ENCODE measurements at places on chromosomes 3 and 15.

DNA sequence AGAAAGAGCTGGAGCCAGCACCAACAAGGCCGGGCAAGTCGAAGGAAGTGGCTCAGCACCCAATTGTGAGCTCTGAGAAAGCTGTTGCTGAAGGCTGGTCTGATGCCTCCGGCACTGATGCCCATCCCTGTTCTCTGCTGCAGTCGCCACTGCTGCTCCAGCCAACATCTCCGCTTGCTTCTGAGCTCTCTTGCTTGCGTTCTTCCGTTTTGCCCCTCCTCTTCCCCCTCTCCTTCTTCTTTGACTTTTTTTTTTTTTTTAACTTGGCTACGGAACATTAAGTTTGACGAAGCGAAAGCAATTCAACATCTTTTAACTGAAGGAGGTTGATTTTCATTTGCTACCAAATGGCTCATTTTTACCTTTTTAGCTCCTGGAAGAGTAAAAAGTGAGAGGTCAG, 442.9 kb downstream of the MCTP2 start:
- DNase-seq = no peak

- DNase-seq = no peak
Observed at GRCh38 chr3:180265551-180265950, 228.8 kb upstream of the PEX5L start.

DNA sequence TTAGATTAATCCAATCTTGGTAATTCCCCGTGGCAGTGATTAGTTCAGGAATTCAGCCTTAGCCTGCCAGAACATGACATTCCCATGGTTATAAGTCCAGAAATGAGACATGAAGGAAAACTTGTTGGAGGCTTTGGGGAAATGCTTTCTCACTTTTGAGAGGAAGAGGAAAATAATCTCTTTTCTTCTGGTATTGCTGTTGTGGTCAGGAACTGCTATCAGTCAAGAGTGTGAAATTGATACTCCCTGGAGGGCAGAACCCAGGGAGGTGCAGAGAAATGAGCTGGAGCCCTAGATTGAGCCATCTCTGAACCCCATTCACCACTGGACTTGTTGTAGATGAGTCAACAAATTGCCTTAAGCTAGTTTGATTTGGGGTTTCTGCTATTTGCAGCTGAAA, 38.6 kb upstream of the APH1B start:
- no peak for DNase-seq

- DNase-seq = no peak
Observed at GRCh38 chr15:88174571-88174970, 82.0 kb downstream of the NTRK3 start.

GRCh38 chr15:68333775-68334470, 56.4 kb downstream of the FEM1B start:
- DNase-seq = no peak

- no peak for DNase-seq
Observed at GRCh38 chr3:124276133-124276532, 284.2 kb upstream of the ROPN1 start.

GRCh38 chr3:52277071-52277964, 1.1 kb downstream of the WDR82 start:
- DNase-seq = peak; percentile 60

- no peak for DNase-seq
Observed at GRCh38 chr15:46344915-46345314, 710.1 kb downstream of the SQOR start.

DNA sequence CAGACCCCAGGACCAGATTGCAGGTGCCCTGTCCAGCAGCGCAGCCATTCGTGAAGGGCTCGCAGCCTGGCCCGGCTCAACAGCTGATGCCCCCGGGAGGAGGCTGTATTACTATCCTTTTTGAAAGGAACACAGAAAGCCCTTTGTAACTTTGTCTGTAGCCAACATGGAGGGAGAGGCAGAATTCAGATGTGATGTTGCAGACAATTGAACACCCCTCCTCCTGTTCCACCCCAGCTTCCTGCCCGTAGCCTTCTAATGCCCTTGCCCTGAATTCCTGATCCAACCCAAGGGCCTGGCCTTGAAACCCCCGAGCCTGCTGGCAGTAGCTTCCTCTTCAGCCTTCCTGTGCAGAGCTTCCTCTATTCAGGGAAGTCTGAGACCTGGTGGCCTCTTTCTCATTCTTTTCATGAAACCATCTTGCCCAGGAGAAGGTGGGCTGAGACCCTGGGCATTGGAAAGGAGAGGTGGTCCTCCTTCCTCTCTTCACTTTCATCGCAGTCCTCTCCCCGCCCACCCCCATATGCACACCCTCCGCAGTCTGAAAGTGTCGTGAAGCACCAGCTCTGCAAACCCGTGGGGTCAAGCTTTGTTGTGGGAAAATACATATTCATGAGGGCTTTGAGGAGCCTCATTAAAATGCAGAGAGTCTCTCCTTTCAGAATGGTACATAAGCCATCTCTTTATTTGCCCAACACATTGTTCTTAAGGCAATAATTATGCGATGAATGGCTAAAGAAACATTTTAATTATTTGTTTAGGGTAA, 109.2 kb downstream of the APBA2 start:
- no peak for DNase-seq

DNA sequence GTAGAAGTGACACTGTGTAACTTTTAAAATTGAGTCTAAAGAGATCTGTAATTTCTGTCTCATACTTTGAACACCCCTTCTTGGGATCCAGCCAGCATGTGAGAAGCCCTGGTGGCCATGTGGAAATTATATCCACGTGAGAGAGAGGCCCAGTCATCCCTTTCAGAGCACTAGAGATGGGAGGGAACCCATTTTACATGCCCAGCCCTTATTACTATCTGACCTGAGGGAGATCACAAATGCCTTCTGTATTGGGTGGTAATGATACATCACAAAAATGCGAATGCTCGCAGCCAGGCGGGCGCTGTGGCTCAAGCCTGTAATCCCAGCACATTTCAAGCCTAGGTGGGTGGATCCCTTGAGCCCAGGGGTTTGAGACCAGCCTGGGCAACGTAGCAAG, 27.3 kb upstream of the TRAK1 start:
- DNase-seq = no peak

GRCh38 chr3:133479895-133480669, 80.2 kb downstream of the BFSP2 start:
- DNase-seq = no peak

DNA sequence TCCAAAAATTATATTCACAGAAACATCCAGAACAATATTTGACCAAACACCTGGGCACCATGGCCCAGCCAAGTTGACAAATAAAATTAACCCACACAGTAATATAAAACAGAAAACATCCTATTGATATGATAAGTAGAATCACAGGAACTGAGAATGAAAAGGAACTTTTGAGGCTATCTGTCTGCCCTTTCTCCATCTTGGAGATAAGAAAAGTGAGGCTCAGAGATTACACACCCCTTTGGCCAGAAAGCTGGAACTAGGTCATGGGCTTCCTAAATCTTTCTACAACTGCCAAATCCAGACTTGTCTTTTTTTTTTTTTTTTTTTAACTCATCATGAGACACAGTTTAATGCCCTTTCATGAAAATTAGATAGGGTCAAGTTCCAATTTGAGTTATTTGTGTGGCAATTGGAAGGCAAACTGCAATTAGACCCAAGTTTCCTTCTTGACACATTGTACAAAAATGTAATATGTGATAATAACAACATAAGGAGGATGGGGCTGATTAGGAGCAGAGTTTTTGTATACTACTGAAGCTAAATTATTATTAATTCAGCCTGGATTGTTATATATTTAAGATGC, 137.2 kb downstream of the RPL22L1 start:
- DNase-seq = no peak

DNA sequence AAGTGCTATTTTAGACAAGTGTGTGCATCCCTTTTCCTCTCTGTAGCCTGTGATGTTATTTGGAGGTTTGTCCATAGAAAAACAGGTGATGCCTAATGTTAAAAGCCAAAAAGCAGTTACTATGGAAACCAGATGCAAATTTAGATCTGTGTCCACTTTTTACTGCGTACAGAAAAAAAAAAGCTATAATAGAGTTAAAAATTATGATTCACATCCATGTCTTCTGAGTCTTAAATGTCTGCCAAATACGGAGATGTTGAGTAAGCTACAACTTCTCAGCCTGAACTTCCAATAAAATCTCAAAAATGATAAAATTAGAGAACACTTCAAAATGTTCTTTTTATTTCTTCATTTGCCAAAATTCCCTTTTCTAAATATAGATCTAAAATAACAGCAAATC, 74.2 kb upstream of the GAP43 start:
- no peak for DNase-seq

DNA sequence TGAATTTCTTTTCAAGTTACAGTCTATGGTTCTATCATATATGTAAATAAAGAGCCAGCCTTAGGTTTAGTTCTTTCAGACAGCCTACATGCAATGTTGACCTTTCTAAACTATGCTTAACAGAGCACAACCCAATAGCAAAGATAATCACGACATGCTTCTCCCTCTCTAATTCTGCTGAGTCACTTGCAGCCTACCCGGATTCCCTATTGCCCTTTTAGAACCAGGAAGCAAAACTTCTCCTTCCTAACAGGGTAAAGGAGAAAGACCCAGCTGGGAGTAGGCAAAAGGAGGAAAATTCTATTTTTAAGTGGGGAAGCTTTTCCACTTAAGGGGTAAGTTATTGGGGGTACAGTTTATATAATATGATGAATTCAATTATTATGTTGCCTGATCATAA, 79.3 kb downstream of the SLC7A14 start:
- no peak for DNase-seq

DNA sequence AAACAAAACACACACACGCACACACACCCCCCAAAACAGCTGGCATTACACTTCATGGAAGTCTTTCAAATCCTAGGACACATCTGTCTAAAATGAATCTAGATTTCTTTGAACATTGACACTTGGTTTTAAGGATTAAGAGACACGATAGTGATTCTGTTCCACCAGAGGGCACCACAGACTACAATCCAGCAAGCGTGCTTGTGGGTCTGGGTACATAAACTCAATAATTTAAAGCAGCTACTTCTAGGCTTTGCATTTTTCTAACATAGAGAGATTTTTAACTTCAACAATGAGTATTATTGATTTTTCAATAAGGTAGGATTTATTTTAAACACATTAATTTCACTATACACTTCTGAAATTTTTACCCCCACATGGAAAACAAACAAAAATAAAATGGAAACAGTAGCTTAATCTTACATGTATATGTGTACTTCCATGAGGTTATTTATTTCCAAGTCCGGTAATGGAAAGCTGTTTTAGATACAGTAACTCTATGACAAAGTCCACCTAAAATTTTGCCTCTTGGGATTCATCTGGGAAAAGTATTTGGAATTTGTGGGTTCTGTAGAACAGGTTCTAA, 564.0 kb upstream of the TGFBR2 start:
- DNase-seq = peak; percentile 7

DNA sequence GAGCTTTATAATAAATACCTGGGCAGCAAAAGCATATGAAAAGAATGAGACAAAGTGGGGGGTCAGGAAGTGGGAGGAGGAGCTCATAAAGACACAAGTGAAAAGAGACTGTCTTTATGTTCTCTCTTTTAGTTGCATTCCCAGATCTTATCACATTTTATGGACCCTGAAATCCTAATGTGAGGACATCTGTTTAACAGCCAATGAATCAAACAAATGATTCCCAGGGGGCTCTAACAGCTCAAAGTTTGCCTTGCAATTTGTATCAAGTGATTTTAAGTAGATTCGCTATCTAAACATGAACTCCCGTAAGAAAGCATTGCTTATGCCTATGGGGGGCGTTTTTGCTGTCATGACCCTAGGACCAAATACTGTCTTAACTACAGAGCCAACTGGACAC, 332.3 kb upstream of the CNTN4 start:
- DNase-seq = no peak

DNA sequence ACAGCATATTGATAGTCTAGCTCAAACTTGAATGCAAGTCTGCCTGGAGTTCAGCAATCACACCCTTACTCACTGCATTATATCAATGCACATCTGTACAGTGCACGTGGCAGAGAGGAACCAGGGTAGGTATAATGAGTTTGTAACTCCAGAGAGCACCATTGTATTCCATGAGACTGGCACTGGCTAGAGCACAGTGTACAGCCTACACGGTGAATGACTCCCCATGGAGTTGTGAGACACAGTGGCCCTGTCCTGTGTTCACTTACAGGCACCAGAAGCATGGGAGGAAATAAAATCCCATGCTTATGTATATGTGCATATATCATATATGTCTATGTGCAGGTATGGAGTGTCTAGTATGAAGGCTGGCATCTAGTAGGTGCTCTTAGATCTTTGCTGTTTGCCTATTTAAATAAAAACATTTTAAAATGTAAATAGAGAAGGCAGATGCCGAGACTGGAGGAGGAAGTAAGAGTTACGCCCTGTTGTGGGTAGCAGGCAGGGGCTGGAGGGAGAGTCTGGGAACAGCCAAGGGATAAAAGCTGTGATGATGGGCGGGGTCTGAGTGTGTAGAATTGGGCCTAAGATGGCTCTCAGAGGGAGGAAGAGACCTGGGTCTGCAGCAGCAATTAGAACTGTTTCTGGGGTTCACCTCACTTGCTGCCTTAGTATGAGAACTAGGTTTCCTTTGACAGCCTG, 360.7 kb upstream of the ICE2 start:
- DNase-seq = no peak

- no peak for DNase-seq
Observed at GRCh38 chr15:41279535-41280283, 48.6 kb downstream of the CHP1 start.

- no peak for DNase-seq
Observed at GRCh38 chr15:84151205-84151931, 84.2 kb upstream of the GOLGA6L4 start.

DNA sequence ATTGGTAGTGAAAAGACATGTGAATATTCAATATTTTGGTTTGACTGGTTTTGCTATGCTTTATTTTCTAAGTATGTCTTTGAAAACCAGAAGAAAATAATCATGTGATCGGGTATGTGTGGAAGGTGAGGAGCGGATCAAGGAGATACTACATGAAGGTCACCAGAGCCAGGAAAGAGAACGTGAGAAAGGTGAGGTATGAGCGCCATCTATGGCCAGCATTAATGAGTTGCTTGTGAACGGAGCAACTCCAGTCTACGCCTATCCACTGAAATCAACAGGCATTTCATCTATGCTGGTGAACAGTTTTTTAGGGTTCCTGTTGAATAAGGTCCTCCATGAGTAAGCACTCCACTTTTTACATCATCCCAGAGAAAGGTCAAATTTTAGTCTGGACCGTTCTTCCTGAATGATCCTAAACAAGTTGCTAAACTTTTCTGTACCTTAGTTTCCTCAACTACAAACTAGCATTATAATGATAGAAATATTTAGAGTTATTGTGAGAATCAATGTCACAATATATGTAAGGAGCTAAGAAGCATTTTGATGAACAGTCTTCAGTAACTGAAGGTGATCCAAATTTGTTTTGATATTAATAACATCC, 1435.2 kb upstream of the CADM2 start:
- DNase-seq = no peak

- no peak for DNase-seq
Observed at GRCh38 chr15:80600626-80601025, 94.5 kb upstream of the ABHD17C start.

- no peak for DNase-seq
Observed at GRCh38 chr15:53331328-53332190, 427.9 kb downstream of the WDR72 start.

DNA sequence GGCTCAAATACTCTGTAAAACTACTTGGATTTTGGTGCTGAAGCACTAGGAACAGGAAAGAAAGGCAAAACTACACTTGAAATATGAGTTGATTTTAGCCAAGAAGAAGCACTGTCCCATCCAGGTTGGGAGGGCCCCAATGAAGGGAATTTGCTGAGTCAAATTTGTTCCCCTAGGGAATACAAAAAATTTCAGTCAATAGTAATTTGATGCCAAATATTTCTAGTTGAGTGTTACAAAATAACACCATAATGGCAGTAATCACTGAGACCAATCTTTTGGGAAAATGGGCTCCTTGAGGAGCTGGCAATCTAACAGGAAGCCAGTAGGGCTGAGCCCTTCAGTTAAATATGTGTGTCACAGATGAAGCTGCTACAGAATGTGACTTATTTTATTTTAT, 896.9 kb downstream of the DIPK2A start:
- DNase-seq = no peak
